ENCODE measurements at places on chromosomes 12 and 14. TPM values are rescaled to one million over a fixed set of nuclear protein-coding genes. Genes with fewer than 3 reads are reported as not detected.

DNA sequence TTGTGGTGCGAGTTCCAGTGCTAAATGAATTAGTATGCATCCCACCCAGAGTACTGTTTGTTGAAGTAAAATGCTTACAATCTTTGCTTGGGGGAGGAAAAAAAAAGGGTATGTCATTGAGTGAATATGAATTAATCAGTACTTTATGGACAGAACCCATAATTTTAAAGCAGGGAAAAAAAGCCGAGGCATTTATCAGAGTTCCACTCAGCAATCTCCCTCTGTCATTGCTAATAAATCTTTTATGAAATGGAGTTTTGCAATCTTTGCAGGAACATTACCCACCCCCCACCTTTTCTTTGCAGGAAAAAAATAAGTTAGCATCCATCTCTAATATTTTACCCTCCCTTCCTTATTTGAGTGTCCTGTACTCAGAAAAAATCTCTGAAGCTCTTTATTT, 127.9 kb upstream of the TMPO start:
- no peak for DNase-seq

The PDE3A gene
- polyA plus RNA-seq: 3.8 TPM

DNA sequence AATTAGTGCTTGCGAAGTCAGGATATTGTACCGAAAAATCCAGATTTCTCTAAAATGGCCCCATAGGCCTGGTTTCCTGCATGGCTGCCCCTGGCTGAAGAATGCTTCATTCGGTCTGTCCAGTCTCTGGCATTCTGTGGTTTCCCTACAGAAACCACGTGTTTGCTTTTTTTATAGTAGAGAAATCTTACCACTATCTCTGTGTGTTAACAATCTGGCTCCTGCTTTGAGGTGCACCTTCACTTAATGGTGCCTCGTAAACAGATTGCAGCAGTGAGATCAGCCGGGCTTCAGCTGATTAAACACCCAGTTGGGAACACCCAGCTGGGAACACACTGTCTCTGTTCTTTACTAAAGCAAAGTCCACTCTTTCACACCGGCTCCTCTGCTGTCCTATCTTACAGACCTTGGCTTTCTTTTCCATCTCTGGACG, 6.7 kb upstream of the DNAAF2 start:
- DNase-seq: no peak

GRCh38 chr12:117968826-117969659, at the start of gene KSR2:
Gene KSR2, minus strand, starts transcription at chr12:117968990. Its CDS starts 735 bp downstream, at chr12:117968255.
- DNase-seq: peak; percentile 31

DNA sequence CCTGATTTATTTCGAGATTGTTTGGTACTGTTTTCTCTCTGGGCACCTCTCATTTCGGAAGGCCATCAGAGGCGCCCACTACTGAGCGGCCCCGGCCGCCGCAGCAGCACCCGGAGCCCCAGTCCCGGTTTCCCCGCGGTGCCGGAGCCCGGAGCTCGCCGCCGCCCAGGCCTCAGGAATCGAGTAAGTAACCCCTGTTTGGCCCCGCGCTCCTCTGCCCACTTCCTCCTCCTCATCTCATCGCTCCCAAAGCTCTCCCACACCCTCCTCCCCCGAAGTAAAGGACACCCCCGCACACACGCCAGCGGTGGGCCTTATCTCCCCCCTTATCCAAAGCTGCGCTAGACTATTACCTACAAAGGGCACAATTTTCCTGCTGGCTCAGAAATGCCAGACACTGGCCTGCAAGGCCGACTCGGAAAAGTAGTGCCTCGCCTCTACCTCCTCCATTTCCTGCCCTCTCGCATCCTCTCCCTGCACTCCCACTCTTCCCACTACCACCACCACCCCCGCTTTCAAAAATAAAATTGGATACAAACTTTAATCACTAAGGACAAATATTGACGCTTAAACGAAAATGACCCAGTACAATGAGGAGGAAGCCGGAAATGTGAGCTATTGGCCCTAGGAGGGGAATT, 637 bp upstream of the FOXG1 start:
- DNase-seq: no peak

DNA sequence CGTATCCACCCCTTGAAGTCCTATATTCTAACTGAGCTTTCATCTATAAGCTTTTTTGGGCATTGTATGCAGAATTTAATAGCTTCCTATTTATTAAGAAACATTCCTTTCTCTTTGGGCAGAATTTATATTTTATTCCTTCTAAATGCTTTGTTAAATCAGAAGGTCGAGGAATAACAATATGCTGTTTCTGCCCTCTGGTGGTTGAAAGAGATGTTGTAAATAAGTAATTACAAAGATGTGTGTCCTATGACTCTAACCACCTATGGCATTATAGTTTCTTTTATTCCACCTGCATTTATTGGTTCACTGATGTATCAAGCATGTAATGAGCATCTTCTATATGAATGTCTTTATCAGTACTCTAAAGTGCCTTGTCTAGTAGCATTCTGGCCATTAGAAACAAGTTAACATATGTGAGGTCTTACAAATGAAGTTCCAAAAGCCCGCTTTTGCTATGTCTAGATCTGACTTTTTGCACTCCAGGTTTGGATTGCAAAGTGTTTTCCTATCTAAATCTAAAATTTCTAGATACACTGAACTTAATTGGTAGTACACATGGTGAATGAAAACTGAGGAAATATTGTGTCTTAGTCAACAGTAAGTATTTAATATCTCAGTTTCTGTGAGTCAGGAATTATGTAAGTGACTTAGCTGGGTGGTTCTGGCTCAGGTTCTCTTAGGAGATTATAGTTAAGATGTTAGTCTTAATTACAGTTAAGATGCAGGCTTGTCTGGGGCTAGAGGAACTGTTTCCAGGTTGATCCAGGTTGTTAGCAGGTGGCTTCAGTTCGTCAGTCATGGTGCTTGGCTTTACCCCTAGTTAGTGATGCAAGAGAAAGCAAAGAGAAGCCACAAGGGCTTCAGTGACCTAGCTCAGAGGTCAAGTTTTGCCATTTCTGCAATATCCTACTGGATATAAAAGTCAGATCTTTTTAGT, 57.5 kb downstream of the PLEKHA5 start:
- no peak for DNase-seq

GRCh38 chr12:121708313-121709063, 4.1 kb upstream of the TMEM120B start:
- no peak for DNase-seq

Data from urinary bladder (tissue), 4 donors.